Activated CD8-positive, alpha-beta memory T cell treated with anti-CD3 and anti-CD28 coated beads for 36 hours (primary cell): ENCODE measurements at places on chromosomes 7 and 10. TPM values are rescaled to one million over a fixed set of nuclear protein-coding genes. Genes with fewer than 3 reads are reported as not detected.

GARS1 gene
- total RNA-seq, result 408 TPM

IFIT1 gene
- 0.27 TPM for total RNA-seq

FGFBP3 gene
- total RNA-seq, result 3.6 TPM

PPP1R3C gene
- total RNA-seq, result 0.15 TPM

TFPI2 gene
- not detected for total RNA-seq

HMX3 gene
- 0.25 TPM for total RNA-seq

SFRP4 gene
- not detected for total RNA-seq

CTTNBP2 gene
- not detected for total RNA-seq

FOXP2 gene
- total RNA-seq, result not detected
